ENCODE measurements at places on chromosomes 5 and 9.

DNA sequence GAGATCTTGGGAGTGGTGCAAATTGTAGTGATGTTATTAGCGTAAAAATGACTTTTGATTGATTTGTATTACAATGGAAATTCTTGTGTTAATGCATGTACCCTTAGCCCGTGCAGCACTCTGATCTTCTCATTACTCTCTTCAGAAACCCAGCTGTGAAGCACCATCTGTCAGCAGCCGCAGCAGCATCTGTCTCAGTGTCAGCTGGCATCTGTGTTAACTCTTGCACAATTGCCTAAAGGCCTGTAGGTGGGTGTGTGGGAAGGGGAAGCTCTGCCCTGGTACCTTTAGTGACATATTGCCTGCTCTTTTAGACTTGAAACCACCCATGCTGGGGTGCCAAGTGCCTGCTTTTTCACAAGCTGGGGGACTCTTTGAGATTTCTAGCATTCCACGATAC, 101.3 kb downstream of the FBXL7 start:
- DNase-seq, result no peak

DNA sequence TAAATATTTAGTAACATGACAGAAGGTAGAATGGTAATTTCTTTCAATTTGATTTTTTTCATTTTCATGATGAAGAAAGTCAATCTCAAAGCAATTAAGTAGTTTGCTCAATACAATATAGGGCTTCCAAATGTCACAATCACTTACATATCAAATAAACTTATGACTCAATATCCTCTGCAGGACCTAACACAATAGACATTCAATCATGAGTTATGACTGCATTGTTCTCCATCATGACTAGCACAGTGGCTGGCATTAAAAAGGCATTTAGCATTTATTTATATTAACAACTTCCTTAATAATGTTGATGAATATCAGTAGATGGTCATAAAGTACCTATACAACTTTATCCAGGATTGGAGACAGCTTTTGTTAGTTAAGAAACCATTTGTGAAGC, 1499.6 kb downstream of the EFNA5 start:
- no peak for DNase-seq

GRCh38 chr9:78132701-78133058, 101.1 kb upstream of the GNAQ start:
- no peak for DNase-seq

GRCh38 chr5:109562441-109562840, 127.3 kb upstream of the MAN2A1 start:
- no peak for DNase-seq

DNA sequence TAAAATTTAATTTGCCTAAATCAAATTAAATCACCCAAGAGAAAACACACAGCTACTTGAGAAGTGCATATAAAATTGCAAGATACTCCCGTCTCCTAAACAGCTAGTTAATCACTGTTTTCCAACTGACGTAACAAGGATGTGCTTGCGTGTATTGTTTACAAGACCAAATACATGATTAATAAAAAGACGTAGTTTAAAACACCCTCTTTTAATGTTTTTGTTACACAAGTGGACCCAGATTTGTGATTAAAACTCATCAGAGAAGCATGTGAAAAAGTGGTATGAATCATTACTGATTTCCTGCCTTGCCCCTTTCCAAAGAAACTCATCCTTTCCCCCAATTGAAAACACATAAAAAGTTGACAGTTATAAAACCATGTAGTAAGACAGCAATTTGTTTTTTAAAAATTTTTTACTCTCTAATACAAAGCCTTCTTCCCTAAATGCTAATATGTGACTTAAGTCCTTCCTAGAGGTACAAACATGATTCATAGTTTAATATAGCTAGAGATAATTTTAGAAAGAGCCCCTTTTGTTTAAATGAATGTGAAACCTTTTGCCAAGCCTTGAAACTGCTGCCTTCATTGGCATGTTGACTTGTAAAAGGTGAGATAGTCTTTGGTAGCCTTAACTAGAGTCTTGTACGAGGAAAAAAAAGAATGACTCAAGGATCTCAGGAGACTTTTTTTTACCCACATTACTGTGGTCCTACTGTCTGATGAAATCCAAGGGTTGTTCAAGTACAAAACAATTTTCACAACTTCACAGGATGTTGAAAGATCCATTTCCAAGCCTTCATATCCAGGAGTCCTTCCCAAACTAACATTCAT, 61.4 kb upstream of the FST start:
- DNase-seq, result no peak

GRCh38 chr9:133355881-133356357, 368 bp downstream of the SURF1 start:
- no peak for DNase-seq

DNA sequence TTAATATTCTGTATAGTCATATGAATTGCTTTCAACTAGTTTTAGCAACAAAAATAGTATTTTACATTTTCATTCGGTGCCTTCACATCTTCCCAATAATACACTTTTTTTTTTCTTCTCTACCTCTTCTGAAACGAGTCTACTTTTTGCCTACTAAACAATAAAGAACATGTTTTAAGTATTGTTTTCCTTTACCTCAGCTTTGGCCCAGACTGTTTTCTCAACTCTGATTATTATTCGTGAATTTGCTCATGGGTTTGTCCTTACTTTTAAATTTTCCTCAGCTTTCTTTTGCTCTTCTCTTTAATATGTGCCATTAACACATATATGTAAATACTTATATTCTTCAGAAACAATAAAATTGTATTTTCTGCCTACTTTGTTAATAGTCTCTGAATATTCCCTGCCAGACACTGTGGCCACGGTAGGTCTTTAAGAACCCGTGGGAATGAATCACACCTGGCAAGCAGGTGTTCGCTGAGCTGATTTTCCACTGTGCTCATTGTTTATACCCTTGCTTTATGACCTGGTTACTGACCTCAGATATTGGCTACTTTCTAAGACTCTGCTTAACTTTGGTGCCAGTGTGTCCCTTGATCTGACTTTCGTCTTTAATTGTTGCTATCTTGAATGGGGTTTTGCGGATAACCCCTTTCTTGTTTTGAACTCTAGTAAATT, 49.1 kb downstream of the FAM170A start:
- DNase-seq, result no peak

GRCh38 chr5:60026161-60026560, 132.6 kb upstream of the PDE4D start:
- no peak for DNase-seq

DNA sequence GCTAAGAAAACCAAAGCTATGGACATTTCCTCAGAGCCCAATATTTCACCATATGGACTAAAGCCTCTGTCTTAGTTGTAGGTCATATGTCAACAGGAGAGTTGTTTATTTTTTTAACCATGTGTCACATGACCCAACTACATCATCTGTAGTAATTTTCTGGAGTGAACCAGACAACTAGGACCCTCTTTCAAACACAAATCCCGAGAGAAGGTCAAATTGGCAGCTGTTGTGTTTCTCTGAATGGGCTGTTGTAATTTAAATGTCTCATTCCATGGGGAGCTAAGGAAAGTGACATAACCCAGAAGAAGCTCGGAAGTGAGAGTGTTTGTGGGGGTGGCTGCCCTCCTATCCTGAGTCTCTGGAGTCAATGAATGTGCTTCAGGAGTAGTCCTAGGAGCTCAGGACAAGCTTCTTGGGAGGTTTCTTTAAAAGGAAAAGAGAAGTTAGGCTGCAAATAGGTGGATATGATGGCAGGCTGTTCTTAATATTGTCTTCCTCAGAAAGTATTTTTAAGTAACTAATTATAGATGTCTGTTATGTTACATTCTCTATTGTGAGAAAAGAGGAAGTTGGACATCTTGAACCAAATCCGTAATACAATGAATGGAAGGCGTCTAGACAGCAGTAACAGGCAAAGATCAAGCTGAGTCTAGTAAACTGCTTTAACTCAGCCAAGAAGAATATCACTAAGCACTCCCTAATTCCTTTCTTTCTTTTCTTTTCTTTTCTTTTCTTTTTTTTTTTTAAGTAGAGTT, 50.1 kb downstream of the TMEM167A start:
- no peak for DNase-seq

Data from activated T-cell treated with anti-CD3 and anti-CD28 coated beads, Interleukin-2, amount 50 U/mL, for 4 hours (primary cell).